ENCODE measurements at places on chromosomes 5 and 9.

DNA sequence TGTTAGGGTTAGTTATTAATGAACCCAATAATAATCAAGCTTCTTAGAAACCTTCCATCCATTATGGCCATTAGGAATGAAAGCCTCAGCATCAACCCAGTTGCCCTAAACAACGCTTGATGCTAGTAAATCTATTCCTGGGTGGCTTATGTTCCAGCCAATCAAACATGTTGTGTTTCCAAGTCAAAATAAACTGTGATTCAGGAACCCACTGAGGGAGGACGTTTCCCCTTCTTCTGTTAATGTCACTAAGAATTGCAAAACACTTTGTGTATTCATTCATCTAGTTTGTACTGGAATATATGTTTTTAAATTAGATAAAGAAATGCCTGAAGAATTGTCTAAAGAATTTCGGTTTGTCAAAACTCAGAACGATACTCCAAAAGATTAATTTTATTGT is 142.5 kb upstream of the MSX2 start:
- DNase-seq, result no peak

DNA sequence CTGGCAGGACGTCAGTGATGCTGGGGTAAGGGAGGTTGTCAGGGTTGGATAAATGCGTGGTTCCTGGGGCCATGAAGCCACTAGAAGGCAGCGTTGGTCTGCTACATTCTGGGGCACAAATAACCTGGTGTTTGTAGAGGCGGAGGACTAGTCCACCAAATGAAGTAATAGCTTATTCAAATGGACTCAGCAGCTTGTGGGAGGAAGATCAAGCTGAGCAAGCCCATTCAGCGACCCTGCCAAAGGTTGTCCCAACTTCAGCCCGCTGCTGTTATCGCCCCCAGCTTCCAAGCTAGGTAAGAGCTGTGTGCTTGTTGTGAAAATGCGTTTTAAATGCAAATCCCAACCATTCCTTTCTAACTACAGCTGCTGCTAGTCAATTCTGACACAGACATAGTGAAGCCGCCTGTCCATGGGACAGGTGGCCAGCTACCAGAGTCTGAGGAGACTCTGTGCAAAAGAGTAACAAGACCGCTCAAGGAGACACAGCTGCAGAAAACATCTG is 7.6 kb upstream of the FAM240B start:
- no peak for DNase-seq

- DNase-seq, result no peak
Measured at GRCh38 chr9:4980086-4980727, 4.9 kb upstream of the JAK2 start.

- DNase-seq, result no peak
Measured at GRCh38 chr9:113570106-113570505, 106.6 kb downstream of the RGS3 start.

DNA sequence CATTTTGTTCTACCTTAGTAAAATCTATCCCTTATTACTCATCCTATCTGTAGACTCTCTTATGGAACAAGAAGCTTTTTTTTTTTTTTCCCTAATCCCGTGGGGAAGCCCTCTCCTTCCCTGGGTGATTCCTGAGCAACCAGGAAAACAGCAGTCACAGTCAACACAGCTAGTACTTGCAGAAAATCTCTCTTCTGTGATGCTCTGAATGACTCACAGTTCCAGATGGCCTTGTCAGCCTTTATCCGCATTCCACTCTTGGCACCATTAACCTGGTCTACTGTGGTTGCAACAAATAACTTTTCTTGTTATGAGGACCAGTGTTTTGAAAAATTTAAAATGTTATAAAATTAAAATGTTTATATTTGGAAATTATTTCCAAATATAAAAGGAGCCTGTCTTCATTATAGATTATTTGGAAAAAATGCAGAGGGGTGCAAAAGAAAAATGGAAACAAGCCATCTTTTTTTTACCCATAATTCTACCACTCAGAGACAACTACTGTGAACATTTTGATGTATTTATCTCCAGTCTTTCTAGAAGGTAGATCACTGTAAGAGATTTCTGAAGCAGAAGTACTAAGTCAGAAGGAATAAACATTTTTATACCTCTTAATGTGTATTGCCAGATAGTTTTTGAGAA is 486.7 kb downstream of the RAB3C start:
- peak; percentile 85 for DNase-seq

DNA sequence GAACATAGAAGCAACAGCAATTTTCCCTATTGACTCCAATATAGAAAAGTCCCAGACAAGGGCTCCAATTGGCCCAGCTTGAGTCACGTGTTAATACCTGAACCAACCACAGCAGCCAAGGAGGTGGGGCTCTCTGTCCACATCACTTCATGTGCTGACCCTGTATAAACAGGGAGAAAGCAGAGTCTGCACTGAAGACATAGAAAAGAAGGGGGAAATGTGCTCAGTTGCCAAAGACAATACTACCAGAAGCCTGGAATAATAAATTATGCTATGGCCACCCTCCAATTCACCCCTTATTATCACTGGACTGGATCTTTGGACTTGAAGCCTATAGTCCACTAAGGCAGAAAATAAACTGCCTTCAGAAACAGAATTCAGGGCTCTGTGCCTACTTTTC is 275.4 kb downstream of the EPB41L4A start:
- no peak for DNase-seq

DNA sequence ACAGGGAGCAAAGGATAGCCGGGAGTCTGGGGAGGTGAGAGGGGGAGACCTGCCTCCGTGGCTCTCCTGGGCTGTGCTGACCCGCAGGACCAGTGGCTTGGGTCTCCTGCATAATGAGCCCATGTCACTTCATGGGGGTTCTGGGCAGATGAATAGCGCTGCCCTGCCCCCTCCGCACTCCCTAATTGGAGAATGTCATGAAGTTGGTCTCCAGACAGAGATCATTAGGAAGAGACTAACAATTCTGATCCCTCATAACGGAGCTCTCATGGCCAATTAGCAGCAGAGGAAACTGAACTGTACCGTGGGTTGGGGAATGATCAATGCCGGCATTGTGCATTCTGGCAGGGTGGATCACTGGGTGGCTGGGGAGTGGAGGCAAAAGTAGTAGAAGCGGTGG is 186.1 kb downstream of the FSTL4 start:
- DNase-seq, result no peak

GRCh38 chr5:84181093-84181492 is 203.6 kb downstream of the EDIL3 start:
- DNase-seq, result no peak

GRCh38 chr9:70607329-70607728 is 192.9 kb upstream of the KLF9 start:
- no peak for DNase-seq

DNA sequence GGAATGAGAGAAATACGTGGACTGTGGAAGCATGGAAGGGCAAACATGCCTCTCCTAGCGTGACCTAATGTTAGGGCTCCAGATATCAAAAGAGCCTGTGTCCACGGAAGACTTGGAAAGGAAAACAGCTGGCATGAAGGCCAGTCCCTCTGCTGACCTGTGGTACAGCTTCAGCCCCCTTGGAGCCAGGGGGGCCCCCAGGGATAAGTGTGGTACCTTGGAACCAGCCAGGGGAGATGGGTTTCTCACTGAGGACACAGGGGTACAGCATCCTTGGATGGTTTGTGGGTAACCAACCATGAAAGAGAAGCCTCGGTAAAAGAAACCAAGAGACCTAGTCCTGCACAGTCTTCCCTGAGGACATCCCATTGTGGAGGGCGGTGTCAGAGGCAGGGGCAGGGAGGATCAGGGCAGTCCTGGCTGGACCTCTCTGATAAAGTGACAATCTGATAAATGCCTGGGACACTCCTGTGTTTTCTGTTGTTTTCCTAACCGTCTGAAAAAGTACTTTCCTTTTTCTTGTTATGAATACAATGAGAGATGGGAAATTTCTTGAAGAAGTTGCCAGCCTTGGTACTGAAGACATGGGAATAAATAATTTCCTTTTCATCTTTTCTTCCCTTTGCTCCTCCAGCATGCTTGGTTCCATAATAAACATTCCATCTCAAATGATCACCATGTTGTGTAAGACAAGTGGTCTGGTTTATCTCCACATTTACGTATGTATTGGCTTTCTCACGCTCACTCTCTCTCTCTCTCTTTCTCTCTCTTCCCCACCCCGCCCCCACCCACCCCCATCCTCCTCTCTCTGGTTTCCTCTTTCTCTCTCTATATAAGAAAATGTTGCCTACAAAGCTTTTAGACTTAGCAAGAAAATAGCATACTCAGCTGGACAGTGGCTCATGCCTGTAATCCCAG is 102.1 kb downstream of the SUSD1 start:
- DNase-seq, result peak; percentile 91

- no peak for DNase-seq
Measured at GRCh38 chr9:37994639-37995347, 74.2 kb downstream of the SHB start.

DNA sequence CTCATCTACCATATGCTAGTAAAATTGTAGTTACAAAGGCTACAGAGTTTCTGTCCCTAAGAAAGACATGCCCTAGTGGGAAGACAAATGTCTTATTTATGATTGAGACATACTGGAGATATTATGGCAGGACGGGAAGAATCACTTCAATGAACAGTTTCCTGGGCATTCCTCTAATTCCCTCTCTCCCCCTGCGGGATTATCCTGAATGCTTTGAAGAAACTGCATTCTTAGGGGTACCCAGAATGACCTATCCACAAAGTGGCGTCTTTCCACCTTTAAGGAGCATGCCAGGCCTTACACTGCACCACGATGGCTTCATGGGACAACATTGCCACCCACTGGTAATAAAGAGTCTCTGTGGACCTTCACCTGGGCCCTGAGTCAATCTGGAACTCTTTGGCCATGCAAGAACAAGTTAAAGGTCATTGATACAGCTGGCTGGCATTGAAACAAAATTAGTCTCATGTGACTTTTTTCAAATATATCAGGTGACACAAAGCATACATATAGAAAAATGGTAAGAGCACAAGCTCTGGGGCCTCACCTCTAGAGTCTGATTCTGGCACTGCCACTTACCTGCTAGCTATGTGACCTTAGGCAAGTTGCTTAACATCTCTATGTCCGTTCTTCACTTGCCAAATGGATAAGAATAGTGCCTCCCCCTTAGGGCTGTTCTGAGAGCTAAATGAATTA is 32.0 kb downstream of the ANKRD55 start:
- no peak for DNase-seq

- DNase-seq, result no peak
Measured at GRCh38 chr5:61624553-61625136, 292.6 kb downstream of the ZSWIM6 start.

DNA sequence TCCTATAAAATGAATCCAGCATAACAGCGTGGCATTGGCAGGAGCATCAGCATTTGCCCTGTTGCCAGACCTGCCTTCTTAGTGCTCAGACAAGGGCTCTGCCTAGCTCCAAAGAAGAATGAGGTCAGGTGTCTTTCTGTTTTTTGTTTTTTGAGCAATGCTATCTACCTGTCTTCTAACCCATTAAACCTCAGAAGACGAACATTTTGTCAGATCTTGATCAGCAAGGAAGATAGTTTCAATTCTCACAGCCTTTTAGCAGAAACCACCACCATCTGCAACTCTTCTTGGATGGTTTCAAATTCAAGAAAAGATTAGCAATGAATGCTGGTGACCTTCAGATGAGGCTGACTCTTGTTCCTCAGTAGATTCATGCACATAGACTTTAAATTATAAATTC is 103.5 kb upstream of the IQGAP2 start:
- DNase-seq, result no peak

DNA sequence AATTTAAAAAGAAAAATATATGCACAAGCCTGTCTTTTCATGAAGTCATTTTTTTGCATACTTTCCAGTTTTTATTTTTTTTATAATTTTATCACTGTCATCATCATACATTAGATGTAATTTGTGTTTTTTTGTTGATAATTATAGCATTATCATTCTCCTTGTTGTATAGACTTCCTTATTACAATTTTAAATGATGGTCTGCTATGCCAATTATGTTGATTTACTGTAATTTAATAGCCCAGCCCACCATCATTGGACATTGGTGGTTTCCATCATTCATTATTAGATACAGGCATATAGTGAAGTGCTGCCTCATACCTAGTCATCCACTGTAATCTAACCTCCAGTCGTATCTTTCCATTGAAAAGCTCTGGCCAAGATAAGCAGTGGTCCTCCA is 3.8 kb upstream of the TJP2 start:
- no peak for DNase-seq

- no peak for DNase-seq
Measured at GRCh38 chr5:3597167-3598007, 1.8 kb downstream of the IRX1 start.

GRCh38 chr5:179505636-179506261 is 44.6 kb upstream of the RUFY1 start:
- no peak for DNase-seq

DNA sequence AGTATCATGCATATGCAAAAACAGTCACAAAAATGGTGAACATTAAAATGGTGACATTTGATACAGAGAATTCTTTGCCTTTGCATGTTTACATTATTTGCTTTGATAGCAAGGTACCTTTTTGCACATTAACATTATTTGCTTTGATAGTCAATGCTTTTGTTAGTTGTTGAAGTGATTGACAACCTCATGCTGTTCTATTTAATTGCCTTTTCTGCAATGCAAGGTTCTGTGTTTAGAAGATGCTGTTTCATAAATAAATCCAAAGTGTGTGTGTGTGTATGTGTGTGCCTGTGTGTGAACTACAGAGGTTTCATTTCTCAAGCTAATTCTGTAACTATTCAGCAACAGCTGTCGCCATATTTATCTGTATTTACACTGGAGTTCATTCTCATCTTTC is 668.7 kb downstream of the NR2F1-AS1 start:
- DNase-seq, result no peak

DNA sequence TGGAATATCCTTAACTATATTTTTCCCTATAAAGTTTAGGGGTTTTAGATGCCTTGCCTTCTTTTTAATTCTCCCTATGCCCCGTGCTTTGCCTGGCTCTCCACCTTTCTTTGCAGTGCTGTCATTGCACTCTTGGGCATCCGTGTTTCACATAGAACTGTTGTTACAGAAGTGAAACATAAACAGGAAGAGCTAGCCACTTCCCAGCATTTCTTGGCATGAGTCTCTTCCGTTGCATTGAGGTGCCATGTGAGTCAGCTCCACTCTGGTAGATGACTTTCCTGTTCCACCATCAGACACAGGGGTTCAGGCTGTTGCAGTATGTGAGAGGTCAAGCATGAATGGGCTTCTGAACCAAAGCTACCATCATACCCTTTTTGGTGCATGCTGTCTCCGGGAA is 73.4 kb downstream of the ANGPTL2 start:
- DNase-seq, result no peak

DNA sequence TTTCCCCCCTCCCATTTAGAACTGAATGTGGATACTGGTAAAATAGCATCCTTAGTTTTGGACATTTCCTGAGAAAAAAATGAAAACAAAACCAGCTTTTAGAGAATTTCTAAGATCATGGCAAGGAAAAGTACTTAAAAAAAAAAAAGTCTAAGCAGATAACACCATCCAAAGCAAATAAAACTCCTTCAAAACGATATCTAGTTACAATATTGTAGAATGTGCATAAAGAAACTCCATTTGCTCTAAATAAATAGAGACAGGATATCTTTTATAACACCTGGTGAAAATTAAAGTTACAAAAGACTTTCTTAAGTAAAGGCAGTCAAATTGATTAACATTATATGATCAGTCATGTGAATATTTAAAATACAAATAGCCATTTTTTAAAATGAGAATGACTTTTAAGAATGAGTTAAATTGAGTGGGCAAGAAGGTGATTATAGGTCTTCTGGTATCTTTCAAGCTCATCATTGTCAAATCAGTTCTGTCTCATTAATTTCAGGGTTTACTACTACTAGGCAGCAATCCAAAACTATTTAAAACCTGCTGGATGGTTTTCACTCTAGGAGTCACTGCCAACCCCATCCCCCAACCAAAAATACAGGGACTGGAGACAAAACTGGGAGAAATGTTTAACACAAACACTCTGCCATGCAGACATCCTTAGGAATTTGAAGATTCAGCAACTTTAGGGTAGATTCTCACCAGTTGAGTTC is 382.6 kb downstream of the ADGRV1 start:
- no peak for DNase-seq

GRCh38 chr9:27261517-27262211 is 35.3 kb downstream of the EQTN start:
- no peak for DNase-seq
